ENCODE measurements at places on chromosomes 3 and 15.
A peak's percentile ranks its signal among the peaks of the same experiment; 100 is the strongest.

DNA sequence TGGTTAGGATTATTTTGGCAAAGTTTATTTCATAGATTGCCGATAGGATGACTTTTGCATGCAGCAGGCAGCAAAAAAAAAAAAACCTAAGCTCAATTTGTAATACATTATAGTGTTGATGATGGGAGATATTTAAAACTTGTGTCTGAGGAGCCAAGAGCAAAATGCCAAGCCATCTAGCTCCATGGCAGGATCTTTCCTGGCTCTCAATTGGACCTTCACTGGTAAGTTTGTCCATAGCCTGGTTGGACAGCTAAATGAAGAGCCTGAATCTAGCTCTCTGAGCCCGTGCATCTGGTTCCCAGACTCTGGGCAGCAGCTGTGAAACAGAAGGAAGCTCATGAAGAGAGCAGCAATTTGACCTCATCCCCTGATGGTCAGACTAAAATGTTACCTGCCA is 17.5 kb downstream of the STAC start:
- DNase-seq: no peak

GRCh38 chr15:29672923-29673809 is 149.1 kb downstream of the TJP1 start:
- DNase-seq: no peak

GRCh38 chr15:38975282-38975990 is 410.8 kb upstream of the RASGRP1 start:
- no peak for DNase-seq

- no peak for DNase-seq
These were observed 54.8 kb upstream of the UTS2B start for GRCh38 chr3:191385101-191385500.

DNA sequence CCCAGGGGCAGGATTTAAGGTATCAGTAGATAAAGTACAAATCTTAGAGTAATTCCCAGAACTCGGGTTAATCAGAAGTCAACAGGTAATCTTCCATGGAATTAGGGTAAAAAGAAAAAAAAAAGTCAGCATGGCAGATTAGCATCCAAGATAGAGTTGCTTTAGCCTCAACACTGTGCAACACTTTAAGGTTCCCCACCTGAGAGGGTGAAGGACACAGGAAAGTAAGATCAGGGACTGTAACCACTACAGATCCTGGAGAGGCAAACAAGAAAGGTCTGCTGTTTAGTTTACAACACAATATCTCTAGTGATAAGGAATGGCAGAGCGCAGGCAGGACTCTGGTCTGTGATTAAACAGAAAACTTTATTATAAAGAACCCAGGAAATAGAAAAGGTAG is 4.1 kb upstream of the PHLDB2 start:
- no peak for DNase-seq

DNA sequence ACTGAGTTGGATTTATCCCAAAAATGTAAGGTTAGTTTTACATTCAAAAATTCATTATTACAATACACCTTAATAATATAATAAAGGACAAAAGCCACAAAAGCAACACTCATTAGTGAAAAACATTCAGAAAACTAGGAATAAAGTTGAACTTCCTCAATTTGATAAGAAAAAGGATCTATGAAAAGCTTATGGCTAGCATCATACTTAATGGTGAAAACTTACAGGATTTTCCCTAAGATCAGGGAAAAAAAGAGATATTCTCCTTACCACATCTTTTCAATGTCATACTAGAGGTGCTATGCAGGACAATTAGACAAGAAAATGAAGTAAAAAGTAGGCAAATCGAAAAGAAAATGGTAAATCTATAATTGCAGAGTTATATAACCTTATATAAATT is 279.9 kb downstream of the CGGBP1 start:
- no peak for DNase-seq

DNA sequence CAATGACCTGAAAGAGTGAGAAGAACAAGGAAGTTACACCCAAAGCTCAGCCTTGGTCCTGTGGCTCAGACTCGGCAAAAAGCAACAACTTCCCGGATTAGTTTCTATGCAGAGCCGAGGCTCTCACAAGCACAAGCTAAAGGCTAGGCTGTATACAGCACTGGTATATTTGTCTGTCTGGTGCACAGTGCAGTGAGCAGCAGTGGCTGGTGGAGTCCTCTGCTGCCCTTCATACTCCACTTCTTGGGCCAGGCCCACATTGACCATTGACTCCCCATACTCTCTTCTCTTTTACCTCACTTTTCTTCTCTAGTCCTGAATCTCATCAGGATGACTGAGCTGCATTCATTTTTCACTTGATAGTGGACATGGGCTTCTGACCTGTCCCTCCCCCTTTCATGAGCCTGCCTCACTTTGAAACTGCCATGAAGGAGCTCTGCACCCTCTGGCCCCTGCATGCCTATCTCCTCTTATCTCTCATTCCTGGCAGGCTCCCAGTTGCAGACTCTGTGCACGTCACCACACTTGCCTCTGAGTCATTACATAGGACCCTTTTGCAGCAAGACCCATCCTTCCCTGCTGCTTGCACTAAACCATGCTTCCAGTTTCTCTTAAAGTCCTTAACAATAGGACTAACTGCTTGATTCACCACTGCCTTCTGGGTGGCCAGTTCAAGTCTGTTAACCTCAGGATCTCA is 379.3 kb downstream of the NTRK3 start:
- no peak for DNase-seq

DNA sequence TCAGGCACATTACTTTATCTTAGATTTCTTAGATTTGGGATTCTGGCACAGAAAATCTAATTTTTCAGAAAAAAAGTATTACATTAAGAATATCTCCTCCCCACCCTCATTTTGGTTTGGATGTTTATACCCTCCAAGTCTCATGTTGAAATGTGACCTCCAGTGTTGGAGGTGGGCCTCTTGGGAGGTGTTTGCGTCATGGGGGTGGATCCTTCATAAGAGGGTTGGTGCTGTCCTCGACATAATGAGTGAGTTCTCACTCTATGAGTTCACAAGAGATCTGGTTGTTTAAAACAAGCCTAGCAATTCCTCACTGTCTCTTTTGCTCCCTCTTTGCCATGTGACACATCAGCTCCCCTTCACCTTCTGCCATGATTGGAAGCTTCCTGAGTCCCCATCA is 45.6 kb upstream of the WWTR1 start:
- DNase-seq: no peak

DNA sequence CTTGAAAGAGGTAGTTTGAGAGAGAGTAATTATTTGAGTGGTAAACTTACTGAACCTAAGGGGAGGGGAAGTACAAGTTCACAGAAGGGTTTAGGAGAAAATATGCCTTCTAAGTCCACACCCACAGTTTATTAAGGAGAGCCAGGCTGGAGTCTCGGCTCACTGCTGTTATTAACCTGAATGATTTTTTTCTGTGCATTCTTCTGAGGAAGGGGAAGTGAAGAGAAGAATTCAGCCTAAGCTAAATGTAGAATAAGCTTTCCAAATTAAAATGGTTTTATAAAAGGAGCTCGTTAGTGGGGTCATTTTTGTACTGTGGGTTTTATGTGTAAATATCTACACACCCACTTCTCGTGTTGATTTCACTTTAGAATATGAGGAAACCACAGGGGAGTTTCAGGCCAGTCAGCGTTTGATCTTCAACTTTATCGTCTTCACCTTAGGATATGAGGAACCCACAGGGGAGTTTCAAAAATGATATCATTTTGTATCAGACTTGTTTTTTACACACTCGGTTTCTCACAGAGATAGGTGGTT is 1.5 kb downstream of the WHAMM start:
- DNase-seq: peak; percentile 9

DNA sequence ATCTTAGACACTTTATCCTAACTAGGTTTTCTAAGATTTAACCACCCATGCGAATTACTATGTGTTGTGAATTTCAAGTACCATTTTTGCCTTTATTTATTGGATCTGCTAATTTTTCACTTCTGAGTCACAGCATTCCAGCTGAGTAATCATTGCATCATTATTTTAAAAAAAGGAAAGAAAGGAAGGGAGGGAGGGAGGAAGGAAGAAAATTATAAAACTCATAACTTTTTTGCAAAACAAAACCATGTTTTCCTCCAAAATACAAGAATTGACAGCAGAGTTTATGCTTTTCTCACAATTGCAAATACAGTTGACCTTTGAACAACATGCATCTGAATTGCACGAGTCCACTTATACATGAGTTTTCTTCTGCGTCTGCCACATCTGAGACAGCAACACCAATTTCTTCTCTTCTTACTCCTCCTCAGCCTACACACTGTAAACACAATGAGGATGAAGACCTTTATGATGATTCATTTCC is 651.4 kb upstream of the NECTIN3 start:
- no peak for DNase-seq

DNA sequence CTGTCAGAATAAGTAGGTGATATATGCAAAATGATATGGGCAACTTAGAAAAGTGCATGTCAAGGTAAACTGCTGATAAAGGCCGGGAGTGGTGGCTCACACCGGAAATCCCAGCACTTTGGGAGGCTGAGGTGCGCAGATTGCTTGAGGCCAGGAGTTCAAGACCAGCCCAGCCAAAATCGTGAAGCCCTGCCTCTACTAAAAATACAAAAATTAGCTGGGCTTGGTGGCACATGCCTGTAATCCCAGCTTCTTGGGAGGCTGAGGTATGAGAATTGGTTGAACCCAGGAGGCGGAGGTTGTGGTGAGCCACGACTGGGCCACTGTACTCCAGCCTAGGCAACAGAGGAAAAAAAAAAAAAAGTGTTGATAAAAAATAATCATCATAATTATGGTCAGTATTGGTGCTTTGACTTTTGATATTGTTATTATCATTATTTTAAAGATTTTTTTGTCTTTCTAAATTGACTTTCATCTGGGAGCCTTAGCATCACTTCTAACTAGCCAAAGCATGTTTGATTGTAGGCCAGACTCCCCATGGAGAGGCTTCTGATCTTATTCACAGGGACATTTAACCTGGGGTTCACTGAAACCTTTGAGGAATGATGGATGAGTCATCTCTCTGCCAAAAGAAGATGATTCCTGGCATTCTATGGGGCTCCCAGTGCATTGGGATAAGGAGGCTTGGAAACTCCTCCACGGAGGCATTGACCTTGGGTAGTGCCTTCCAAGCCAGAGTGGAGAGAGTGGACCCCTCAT is 5.6 kb downstream of the ZBTB38 start:
- no peak for DNase-seq

GRCh38 chr3:11600501-11601282 is 43.0 kb downstream of the VGLL4 start:
- DNase-seq: no peak

DNA sequence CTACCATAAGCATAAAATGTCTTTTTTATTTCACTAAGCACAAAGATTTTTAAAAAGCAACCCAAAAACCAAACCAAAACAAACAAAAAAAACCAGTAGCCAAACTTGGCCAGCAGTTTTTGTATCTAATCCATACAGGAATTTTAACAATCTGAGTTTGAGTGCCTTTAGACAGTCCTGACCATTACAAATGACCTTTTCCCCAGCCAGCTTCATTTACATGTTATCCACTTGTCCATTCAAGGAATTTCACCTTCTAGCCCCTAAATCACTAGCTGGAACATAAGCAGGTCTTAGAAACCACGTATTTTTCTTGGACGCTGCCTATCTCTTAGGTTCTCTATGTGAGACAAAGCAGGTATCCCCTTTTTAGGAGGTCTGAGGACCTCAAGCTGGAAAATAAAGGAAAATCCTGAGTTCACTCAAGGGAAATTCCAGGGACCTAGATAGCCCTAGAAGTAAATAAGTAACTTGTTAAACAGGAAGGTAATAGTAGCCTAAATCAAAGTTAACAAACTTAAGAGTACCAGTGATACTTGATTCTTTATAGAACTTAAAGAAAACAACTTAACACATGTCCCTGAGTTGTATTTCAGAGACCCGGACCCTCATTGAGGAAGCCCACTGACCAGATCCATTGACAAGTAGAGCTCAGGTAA is 34.2 kb downstream of the CIP2A start:
- DNase-seq: no peak

DNA sequence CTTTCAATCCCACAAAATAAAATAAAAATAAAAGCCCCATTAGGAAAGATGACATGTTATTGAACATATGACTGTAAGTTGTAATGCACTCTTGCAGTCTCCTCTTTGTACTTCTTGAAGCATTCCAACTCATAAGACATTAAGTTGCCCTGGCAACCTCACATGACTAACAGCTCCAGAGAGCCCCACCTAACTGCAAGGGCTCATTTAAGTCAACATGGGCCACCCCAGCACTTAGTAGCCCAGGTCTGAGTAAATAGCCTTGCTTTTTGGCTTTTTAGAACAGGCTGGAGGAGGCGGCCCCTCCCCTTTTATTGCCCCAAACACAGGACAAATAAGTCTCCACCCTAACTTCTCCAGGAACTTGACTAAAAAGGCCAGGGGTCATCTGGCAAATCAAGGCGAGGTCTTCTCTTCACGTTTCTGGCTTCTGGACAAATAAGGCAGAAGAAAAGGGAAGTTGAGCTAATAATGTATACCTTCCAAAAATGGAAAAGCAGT is 135.1 kb downstream of the TMCO5A start:
- DNase-seq: no peak

DNA sequence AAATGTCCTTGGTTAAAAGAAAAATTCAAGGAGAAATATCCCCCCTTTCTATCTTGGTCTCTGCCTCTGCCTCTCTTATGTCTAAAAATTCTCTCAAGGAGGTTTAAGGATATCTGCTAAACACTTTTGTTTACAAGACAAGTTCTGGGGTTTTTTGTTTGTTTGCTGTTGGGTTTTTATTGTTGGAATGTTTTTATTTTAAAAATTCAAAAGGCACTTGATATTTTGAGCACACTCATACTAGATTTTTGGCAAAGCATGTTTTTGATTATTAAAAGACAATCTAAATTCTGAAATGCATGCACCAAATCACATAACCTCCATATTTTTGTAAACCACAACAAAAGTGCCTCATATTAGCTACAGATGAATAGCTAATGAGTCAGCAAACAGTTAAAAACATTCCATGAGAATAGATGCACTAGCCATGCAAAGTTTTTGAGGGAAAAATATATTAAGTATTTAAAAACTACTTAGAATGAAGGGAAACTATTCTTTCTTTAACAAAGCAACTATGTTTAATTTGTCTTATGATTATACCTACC is 84.6 kb downstream of the ZBTB20 start:
- DNase-seq: no peak

DNA sequence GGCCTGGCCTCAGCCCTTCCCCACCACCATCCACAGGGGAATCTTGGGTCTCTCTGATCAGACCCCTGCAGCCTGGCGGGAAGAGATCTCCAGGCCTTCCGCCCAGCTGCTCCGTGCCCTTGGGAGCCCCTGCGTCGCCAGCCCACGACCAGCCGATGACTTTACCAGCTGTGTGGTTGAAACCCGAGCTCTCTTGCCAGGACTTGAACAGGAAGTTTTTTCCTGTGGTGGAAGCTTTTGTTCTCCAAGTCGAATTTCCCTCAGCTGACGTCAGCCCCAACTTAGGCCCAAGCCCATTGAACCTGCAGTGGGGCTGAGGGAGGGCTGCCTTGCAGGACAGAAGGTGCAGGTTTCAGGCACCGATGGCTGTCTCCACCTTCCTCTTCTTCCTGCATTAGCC is 51.7 kb upstream of the SMAD3 start:
- DNase-seq: peak; percentile 5

DNA sequence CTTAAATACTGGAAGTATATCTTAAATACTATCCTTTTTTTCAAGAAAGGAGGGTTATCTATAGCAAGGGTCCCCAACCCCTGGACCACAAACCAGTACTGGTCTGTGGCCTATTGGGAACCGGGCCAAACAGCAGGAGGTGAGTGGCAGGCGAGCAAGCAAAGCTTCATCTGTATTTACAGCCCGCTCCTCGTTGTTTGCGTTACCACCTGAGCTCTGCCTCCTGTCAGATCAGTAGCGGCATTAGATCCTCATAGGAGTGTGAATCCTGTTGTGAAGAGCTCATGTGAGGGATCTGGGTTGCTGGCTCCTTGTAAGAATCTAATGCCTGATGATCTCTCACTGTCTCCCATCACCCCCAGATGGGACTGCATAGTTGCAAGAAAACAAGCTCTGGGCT is 26.1 kb downstream of the SUMF1 start:
- DNase-seq: no peak

Data from DMS79 treated with DMSO at 0.1 percent for 48 hours (cell line).